Muscle of arm (tissue), 14 donors: ENCODE measurements at places on chromosomes 11 and 22. TPM values are rescaled to one million over a fixed set of nuclear protein-coding genes. Genes with fewer than 3 reads are reported as not detected.

The JAML gene
- 8.8 TPM for polyA plus RNA-seq

The P4HA3 gene
- polyA plus RNA-seq, result 3.0 TPM

The TSKU gene
- polyA plus RNA-seq, result 14.9 TPM

The FAT3 gene
- not detected for polyA plus RNA-seq

The CATSPER1 gene
- not detected for polyA plus RNA-seq

The HEPN1 gene
- not detected for polyA plus RNA-seq

The SLC22A25 gene
- not detected for polyA plus RNA-seq

The OR2AG2 gene
- polyA plus RNA-seq, result not detected

The POU2AF2 gene
- polyA plus RNA-seq, result not detected

The PRSS23 gene
- polyA plus RNA-seq, result 26.0 TPM

The INS gene
- not detected for polyA plus RNA-seq

The OR6A2 gene
- not detected for polyA plus RNA-seq

The SLC5A12 gene
- 0.21 TPM for polyA plus RNA-seq

The STK33 gene
- polyA plus RNA-seq, result 3.5 TPM

The INTS4 gene
- 35.9 TPM for polyA plus RNA-seq

The MUC15 gene
- polyA plus RNA-seq, result 6.5 TPM

The THRSP gene
- 0.21 TPM for polyA plus RNA-seq

The MS4A2 gene
- not detected for polyA plus RNA-seq

The ROM1 gene
- 1.1 TPM for polyA plus RNA-seq

The RAG1 gene
- polyA plus RNA-seq, result not detected

The UPB1 gene
- polyA plus RNA-seq, result 0.28 TPM

The CSRP3 gene
- 662 TPM for polyA plus RNA-seq

The SMTNL1 gene
- polyA plus RNA-seq, result 228 TPM

The ZNF143 gene
- 19.1 TPM for polyA plus RNA-seq

The ALDH3B1 gene
- polyA plus RNA-seq, result 7.6 TPM

The EFEMP2 gene
- polyA plus RNA-seq, result 121 TPM

The DCDC1 gene
- polyA plus RNA-seq, result 0.13 TPM

The LMNTD2 gene
- polyA plus RNA-seq, result 0.21 TPM

The GRAP2 gene
- 1.1 TPM for polyA plus RNA-seq
